ENCODE measurements at places on chromosomes 12 and 14.
A peak's percentile ranks its signal among the peaks of the same experiment; 100 is the strongest.

DNA sequence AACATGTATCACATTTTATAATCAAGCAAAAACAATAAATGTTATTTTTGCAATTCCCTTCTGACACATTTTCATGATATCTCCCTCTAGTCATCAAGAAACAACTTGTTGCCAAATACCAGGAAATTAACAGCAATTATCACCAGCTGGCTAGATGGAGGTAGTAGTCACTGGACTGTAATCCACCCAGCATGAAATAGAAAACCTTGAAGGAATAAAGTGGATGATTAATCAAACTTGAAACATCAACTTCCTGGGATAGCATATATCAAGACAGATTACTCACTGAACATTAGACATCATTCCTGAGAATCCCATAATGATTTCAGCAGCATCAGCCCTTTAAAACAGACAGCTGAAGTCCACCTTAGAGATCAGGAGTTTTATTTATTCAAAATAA is 259.0 kb downstream of the CCDC59 start:
- DNase-seq, result no peak

DNA sequence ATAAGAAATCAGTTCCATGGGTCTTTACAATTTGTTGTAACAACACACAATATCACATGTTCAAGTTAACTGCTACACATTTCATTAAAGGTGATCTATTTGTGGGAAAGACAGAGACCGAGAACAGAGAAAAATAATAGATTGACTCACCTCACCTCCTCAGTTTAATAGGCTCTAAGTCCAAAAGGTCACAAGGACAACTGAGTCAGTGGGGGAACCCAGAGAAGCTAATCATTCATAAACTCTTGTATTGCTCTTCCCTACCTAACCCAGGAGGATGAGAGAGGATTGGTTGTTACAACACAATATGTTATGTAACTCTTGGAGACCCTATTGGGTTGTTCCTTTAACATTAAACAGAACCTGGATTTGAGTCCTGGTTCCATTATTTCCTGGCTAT is 72.2 kb upstream of the CRY1 start:
- no peak for DNase-seq

DNA sequence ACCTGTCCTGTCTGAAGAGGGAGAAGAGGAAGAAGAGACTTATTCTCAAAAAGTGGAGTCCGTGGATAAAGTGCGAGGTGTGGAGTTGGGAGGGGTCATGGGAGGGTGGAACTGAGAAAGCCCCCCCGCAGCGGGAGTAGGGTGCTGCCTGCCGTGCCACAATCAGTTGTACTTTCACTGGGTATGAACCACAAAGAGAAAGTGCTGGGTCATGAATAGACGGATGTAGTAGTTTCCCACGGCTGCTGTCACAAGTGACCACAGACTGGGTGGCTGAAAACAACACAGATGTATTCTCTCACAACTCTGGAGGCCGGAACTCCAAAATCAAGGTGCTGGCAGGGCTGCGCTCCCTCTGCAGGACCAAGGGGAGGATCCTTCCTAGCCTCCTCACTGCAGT is 5.5 kb downstream of the DNAH10 start:
- DNase-seq, result peak; percentile 20

GRCh38 chr12:22340143-22340542 is 5.6 kb upstream of the ST8SIA1 start:
- no peak for DNase-seq

- DNase-seq, result no peak
These were observed 58.3 kb downstream of the SMOC1 start for GRCh38 chr14:69937367-69938081.
